ENCODE measurements at places on chromosomes 2 and 18.
A peak's percentile ranks its signal among the peaks of the same experiment; 100 is the strongest.

- DNase-seq: no peak
Measured at GRCh38 chr2:14011190-14011589, 621.3 kb upstream of the LRATD1 start.

DNA sequence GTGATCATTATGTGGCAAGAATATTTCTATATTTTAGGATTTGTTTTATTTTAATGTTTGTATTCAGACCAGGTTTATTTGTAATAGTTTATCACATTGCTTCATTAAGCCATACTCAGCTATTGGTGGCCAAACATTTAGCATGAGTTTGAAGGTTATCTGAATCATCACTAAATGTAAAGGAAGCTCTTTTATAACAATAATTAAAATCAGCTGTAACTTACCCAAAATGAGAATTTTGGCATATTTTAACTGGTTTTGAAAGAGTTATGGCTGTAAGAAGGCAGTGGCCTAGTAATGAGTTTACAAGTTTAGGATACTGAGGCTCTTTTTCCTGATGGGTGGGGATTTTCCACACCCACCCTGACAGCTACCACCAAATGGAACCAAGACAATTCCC is 177.8 kb downstream of the EN1 start:
- no peak for DNase-seq

DNA sequence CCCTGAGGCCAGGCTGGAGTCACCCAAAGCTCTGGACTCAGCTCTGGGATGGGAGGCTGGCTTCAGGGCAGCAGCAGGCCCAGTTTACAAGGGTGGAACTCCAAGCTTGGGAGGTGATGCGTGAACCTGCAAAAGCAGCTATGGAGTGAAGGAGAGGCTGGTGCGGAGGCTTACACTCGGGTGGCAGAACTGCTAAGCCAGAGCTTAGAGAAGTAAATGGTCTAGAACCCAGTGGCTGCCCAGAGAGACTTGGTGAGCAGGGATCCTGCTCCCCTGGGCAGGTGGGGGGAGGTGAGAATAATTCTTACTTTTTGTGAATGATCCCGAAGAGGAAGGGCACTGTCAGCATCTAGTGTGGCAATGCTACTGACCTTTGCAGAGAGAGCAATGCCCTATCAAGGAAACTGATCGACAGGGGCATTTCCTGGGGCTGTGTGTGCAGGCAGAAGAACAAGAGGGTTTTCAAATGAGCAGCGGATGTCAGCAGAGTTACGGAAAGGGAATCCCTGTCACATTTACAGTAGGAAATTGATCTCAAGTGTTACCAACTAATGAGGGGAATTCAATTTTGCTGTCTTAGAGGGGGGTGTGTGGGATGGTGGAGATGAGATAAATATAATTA is 80.4 kb downstream of the TGFA start:
- no peak for DNase-seq

DNA sequence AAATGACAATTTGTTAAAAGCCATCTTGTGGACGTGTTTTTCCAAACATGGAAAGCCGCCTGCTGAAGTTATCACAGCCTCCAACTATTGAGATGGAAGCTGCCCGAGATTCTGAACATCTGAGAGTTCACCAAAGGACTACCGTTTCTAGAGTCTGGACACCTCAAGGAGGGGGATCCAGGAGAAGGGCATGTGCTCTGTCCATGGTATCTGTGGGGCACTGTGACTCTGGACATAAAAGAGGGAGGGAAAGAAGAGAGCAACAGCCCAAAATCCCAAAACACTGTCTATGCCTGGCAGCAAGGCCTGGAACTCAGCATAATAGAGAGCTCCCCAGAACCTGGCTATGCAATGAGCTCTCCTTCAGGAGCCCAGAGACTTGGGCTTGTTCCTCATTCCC is 319.9 kb downstream of the EN1 start:
- no peak for DNase-seq

GRCh38 chr2:94947097-94948016 is 76.1 kb downstream of the TEKT4 start:
- no peak for DNase-seq

- no peak for DNase-seq
Measured at GRCh38 chr2:179843541-179843940, 17.9 kb downstream of the ZNF385B start.

DNA sequence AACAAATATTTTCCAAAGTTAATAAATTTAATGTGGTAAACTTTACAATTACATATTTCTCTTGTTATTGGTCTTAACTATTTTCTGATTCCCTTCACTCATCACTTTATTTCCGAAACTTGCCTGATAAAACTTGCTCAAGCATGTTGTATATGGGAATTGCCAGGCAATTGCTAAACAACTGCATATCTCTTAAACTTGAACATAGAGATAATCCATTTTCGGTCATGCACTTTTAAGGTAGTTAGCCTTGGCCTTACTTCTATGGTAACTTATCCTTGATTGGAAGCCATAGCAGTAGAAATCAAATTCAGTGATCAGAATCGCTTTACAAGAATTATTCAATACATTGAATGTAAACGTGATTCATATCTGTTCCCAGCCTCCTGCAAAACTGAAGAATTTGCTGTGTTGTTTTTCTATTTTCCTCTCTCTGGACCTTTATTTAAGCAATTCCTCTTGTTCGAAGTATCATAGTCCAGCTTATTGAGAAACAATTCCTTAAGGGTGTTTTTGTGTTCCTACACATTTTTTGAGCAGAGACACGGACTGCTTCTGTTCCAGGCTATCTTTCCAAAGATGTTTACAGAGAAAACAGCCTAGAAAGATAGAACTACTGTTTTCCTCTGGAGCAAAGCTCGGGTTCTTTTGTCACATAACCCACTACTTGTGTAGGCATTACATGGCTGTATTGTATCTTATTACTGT is 674.3 kb downstream of the IRS1 start:
- DNase-seq: no peak

GRCh38 chr18:22286585-22286984 is 117.2 kb downstream of the GATA6 start:
- no peak for DNase-seq

DNA sequence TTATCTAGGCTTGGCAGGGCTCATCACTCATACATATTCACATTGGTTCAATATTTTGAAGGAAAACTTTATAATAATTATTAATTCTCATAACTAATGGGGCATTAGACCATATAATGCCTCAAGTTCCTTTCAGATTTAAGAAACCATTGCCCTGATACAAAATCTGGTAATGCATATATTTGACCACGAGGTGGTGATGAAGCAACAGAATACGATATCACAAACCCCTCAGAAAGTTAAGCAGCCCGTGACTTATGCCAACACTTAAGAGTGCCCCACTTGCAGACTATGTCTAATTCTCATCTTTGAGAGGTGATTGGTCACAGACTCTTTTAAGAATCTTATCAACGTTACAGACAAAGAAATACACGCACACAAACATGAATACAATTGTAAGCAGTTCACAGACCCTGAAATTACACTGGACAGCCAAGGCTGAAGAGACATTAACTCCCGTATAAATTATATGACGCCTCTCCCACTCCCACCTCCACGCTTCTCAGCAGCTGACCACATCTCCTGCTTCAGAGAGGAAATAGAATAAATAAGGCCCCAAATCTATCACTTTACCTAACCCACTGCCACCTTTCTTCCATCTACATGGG is 20.7 kb upstream of the DNAH6 start:
- peak; percentile 54 for DNase-seq

DNA sequence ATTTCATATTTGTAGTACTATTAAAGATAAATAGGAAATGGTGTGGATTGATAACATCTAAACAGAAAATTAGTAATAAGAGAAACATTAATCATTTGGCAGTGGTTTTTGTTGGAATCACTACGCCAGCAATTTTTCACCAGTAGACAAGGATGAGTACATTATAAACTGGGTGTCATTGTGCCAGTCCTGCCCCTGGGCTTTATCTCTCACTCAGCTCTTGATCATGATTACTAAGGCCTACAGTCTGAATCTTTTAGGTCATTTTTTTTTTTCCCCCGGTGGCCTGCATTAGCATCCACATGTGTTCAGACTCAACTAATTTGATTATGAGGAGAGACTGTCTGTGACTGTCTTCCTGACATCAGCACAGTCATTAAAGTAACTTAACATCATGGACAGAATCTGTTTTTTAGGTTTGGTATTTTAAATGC is 16.2 kb downstream of the GULP1 start:
- DNase-seq: no peak

- DNase-seq: no peak
Measured at GRCh38 chr2:178225006-178225805, 30.9 kb downstream of the OSBPL6 start.

DNA sequence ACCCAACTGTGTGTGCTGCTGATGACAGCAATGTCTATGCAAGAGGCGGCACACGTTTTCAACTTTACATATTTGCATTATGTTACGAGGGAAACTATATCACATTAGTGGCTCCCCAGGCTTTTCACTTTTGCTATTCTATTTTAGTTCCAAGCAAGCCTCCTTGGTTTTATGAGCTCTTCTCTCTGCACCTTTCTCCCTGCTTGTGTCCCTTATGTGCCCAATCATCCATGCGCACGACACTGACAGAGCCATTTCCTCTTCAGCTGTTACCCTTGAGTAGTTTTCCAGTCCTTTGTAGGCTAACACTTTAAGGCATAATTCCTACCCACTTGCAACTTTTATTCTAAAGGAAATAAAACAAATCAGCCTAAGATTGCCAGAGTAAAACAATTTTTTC is 154.3 kb downstream of the TCF4 start:
- DNase-seq: no peak

DNA sequence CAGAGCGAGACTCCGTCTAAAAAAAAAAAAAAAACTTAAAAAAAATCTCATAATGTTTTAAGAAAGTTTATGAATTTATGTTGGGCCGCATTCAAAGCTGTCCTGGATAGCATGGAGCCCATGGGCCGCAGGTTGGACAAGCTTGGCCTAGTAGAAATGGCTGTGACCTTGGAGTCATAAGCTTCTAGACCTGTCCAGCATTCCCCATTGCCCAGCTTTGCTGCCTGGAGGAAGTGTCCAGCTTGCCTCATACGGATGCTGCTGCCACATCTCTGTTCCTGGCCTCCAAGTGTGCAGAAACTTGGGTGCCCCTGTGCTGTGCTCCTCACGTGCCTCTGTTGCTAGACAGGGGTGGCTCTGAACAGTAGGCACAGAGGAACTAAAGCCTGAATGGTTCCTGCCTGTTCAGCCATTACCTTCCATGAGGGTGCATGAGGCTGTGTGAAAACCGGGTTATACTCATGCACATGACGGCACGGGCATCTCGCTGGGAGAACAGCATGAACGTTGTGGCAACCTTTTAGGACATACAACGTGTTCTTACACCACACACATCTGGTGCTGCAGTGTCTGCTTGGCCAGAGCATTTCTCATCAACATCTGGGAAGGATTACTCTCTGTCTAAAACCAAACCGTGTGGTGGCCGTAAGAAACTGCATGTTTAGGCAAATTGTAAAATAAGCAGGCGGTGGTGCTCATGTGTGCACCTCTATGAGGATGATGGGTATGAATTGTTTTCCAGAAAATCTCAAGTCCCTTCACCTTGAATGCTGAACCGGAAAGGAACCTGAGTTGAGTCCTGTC is 38.2 kb downstream of the FHOD3 start:
- DNase-seq: no peak

GRCh38 chr2:151326554-151326953 is 30.8 kb upstream of the TNFAIP6 start:
- no peak for DNase-seq

- DNase-seq: no peak
Measured at GRCh38 chr2:220503431-220503830, 876.0 kb downstream of the SLC4A3 start.

DNA sequence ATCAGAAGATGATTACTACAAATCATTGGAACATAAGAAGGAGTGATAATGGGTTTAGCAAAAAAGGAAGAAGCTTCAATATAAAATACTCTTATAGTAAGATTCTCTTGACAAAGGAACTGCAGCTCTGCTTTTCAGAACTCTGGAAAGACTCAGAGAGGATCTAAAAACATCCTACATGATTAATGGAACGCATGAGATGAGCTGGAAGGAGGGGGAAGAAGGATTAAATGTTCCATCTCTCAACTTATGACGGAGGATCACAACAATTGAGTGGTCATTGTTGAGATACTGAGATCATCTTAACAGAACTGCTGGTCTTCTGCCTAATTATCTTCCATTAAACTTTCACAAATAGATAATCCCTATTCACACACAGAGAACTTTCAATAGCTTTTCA is 267.5 kb upstream of the SLC8A1 start:
- no peak for DNase-seq

DNA sequence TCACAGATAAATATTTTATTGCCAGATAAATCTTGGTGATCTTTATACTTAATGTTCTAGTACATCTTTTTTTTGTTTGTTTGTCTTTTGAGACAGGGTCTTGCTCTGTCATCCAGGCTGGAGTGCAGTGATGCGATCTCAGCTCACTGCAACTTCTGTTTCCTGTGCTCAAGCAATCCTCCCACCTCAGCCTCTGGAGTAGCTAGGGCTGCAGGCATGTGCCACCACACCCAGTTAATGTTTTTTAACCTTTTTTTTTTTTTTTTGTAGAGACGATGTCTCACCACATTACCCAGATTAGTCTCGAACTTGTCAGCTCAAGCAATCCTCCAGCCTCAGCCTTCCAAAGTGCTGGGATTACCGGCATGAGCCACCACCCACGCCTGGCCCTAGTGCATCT is 9.1 kb upstream of the C1GALT1C1L start:
- no peak for DNase-seq

DNA sequence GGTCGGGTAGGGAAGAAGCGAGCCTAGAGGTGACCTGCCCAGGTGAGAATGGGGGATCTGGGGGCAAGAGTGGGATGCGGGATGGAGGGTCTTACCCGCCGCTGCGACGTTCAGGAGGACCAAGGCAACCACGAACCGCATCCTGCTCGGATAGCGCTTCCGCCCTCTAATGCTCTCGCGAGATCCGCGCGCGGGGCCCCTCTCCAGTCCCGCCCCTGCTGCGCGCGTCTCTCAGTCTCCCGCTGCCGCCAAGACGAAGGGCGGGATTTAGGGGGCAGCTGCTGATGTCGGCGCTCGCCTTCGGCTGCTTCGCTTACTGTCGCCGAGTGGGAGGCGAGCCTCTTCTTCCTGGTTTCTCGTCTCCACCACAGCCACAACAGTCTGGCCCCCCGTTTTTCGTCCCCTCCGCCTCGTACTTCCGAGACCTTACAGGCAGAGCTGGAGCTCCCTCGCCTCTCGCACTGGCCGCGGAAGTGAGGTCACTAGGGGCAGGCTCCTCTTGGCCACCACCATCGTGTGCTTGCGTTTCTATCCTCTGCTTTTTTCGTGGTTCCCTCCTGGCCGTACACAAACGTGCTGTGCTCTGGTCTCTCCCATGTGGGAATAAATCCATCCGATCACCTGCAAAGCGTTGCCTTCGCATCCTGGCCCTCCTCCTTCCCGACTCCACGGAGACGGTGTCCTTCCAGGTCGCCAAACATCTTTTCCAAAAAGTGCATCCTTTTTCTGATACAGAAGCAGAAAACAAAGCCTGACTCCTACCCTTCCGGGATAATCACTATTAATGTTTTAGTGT is at the start of gene TGOLN2:
TGOLN2 (minus strand) TSS at position 168 of the 796 bp plus-strand sequence; CDS start at position 141, 27 bp downstream.
- peak; percentile 90 for DNase-seq

DNA sequence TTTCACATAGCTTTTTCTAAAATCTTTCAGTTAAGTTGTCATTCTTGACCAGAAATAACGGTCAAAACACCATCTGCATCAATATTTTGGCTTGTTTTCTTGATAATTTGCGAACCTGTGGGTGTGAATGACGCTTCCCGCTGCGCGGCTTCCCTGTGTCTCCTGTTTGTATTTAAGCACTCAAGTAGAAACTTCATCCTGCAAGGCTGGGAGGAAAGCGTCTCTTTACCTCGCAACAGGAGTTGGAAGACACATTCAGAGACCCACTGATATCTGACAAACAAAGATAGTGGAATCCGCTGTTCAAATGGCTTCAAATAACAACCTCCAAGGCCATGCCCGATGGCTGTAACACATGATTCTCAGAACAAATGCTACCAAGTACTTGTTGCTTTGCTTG is 704.9 kb downstream of the DCDC2C start:
- no peak for DNase-seq

Data from NCI-H1105 (cell line).